ENCODE measurements at places on chromosomes 3 and 15.

GRCh38 chr15:91973481-91973880 lies 120.0 kb downstream of the SLCO3A1 start:
- no peak for DNase-seq

- no peak for DNase-seq
Measured at GRCh38 chr3:95302044-95302443, 1239.2 kb downstream of the NSUN3 start.

DNA sequence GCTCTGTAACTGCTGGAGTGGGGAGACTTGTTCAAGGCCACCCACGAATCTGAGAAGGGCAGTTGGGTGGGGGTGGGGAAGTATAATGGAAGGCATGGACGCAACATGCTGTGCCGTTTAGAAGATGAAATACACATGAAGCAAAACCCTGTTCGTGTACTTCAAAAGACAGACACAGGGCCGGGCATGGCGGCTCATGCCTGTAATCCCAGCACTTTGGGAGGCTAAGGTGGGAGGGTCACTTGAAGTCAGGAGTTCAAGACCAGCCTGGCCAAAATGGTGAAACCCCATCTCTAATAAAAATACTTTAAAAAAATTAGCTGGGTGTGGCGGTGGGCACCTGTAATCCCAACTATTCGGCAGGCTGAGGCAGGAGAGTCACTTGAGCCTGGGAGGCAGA lies 36.9 kb upstream of the SFMBT1 start:
- DNase-seq = no peak

GRCh38 chr15:27086805-27087204 lies 115.8 kb downstream of the GABRG3 start:
- no peak for DNase-seq

DNA sequence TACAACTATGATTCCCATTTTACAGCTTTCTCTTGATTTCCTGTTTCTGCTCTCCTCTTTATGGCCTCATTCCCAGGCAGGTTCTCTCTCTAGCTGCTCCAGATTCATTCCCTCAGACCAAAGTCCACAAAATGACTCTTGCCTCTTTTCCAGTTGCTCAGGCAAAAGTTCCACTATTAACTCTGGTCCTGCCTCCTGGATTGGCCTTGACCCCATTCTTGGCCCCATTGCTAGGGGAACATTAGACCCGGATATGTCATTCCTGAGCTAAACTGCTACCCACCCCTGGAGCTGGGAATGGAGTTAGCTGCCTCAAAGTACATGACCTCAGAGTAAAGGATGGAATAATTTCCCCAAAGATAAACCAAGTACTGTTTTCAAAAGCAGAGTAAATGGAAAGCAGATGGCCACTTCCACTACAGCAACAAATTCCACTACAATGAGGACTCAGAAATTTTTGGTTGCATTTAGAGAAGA lies 73.0 kb upstream of the GAP43 start:
- no peak for DNase-seq

- no peak for DNase-seq
Measured at GRCh38 chr3:110397115-110397514, 674.5 kb upstream of the NECTIN3 start.

- DNase-seq = no peak
Measured at GRCh38 chr3:165636684-165637015, 200.6 kb downstream of the BCHE start.

- DNase-seq = no peak
Measured at GRCh38 chr3:118488732-118489131, 545.9 kb downstream of the IGSF11 start.

GRCh38 chr3:152374262-152374990 lies 105.7 kb downstream of the MBNL1 start:
- DNase-seq = no peak

DNA sequence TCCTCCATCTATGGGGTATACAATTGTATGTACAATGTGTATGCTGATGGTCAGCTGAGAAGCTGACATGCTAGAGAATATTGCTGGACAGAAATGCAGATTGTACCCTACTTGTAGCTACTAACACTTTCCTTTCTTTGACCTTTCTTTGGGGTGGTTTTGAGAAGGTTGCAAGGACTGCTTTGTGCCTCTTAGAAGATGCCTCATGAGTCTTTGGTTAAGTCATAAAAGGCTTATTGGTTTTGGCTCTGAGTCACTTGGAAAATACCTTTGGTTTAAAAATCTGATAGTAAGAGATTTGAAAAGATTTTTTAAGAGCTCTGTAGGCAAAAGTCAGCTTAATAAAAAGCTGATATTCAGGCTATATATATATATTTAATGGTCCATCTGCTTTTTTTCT lies 71.5 kb downstream of the ZMAT3 start:
- DNase-seq = no peak

DNA sequence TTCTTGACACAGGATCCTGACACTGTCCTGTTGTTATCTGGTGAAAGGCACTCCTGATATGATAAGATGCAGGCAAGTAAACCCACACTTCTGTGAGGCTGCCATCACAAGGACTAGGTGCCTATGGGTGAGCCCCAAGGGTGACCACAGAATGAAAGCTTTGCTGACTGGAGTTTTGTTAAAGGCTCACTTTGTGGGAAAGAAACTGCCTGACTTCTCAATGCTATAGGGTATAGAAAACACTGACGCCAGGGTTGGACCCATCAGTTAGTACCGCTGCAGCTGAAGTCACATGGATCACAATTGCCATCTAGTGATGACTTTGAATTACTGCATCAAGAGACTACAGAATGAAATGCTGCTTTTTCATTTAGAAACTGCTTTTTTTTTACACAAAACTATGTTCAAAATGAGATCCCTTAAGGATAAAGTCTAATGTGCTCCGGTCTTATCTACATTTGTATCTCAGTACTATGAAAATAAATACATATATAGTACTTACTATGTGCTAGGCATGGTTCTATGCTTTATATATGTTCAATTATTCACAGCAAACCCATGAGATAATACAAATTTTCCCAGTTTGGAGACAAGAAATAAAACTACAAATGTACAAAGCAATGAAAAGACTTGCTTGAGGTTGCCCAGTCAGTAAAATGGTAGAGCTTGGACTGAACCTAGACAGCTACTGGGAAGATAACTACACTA lies 64.2 kb upstream of the CMSS1 start:
- peak; percentile 27 for DNase-seq

- DNase-seq = no peak
Measured at GRCh38 chr3:4996771-4997291, 17.6 kb downstream of the BHLHE40 start.

DNA sequence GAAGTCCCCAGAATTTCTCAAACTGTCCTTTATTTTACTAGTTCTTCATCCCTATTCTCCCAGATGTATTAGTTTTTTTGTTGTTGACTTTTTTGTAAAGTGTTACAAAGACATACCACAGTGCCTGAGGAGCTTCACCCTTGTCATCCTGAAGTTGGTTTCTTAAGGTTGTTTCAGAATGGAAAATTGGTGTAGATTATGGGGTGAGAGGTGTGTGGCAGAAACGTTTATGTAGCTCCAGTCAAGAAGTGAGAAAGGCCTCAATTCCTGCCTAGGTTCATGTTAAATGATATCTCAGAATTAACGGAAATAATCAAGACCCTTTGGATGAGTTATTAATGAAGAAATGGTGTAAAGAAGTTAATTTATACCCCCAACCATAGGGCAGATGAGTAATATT lies 6.8 kb downstream of the EDEM1 start:
- no peak for DNase-seq

GRCh38 chr15:70609889-70610288 lies 153.5 kb downstream of the UACA start:
- no peak for DNase-seq

Measured in activated CD4-positive, alpha-beta T cell treated with anti-CD3 and anti-CD28 coated beads, Interleukin-2, amount 10 ng/mL, durations not matched to agents 7 days and 5 days (primary cell).